ENCODE measurements at places on chromosomes 6 and 20.

DNA sequence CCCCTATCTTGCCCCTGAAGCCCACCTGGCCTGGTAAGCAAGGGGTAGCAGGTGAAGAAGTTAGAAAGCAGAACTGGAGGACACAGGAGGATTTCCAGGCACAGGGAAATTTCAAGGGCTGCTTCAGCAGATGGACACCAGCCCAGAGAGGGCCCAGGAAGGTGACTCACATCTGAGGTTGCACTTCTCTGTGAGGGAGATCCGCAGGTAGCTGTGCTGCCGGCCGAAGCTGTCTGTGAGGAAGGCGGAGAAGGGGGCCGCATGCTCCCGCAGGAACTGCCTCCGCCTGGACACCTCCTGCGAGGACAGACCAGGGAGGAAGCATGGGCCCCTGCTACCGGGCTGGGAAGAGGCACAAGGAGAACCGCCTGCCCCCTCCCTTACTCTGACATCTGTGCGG is 7.1 kb downstream of the MOCS1 start:
- DNase-seq, result no peak

GRCh38 chr20:53921443-53921973 is 148.9 kb downstream of the BCAS1 start:
- no peak for DNase-seq

DNA sequence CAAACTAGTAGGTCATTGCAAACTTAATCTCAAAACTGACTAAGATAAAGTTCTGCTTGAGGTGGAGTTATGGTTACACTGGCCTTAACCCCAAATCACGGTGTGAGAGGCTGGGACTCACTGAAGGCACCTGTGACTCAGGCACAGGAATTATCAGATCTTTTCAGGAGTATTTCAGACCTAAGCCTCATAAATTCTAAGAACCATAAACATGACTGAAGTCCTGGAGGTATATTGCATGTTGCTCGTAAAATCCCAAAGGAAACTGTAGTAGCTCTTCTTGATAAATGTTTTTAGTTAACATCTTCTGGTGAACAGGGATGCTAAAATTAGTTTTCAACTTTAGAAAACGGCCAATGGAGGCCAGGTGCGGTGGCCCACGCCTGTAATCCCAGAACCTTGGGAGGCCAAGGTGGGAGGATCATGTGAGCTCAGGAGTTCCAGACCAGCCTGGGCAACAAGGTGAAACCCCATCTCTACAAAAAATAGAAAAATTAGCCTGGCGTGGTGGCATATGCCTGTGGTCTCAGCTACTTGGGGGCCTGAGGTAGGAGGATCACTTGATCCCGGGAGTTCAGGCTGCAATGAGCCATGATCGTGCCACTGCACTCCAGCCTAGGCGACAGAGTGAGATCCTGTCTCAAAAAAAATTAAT is 36.5 kb downstream of the DZANK1 start:
- DNase-seq, result no peak

DNA sequence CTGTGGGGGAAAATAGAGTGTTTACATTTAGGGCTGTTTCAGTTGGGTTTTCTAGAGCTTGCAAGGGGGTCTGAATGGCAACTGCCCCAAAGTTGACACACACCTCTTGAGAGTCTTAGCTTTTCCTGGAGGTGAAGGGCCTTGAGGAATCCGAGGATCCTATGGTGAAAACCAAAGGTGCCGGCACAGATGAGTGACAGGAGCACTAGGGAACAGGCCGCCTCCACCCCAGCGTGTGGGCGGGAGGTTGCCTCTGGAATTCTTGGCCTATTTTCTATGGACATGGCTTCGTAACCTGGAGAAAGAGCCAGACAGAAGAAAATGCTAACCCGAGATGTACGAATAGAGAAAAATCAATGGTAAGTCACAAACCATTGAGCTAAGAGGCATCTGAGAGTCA is 283.2 kb upstream of the FOXQ1 start:
- DNase-seq, result no peak

DNA sequence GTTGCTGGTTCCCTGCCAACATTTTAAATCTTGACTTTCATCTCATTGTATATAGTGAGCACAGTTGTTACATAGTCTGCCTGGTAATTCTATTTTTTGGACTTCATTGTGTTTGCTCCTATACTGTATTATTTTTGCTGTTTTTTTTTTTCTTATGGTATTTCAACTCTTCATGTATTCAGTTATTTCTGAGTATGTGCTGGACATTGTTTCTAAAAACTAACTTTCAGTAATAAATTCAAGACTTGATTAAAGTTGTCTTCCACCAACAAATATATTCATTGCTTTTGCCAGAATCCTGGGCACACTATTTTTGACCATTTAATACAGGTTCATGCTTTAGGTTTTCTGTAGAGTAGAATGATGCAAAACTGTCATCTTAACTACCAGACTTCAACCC is 698.3 kb downstream of the MAFB start:
- no peak for DNase-seq

- no peak for DNase-seq
Observed at GRCh38 chr20:63395723-63396122, 34.6 kb upstream of the CHRNA4 start.

DNA sequence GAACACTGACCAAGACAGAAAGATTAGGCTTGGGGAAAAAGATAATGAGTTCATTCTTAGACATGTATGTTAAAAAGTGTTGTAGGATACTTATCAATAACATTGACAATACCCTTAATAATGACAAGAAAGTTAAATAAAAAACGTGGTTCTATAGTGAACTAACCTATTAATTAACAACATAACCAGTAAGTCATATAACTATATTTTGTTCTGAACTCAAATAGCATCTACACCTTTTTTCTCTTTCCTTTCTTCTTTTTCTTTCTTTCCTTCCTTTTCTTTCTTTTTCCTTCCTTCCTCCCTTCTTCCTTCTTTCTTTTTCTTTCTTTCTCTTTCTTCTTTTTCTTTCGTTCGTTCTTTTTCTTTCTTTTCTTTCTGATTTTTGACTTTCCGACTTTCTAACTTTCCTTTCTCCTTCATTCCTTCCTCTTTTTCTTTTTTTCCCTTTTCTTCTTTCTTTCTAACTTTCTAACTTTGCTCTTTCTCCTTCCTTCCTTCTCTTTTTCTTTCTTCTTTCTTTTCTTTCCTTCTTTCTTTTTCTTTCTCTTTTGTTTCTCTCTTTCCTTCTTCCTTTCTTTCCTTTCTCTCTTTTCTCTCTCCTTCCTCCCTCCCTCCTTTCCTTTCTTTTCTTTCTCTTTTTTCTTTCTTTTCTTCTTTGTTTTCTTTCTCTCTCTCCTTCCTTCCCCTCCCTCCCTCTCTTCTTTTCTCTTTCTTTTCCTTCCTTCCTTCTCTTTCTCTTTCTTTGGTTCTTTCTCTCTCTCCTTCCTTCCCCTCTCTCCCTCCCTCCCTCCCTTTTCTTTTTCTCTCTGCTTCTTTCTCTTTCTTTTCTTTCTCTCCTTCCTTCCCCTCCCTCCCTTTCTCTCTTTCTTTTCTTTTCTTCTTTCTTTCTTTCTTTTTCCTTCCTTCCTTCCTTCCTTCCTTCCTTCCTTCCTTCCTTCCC is 24.6 kb downstream of the PRSS35 start:
- DNase-seq, result no peak

DNA sequence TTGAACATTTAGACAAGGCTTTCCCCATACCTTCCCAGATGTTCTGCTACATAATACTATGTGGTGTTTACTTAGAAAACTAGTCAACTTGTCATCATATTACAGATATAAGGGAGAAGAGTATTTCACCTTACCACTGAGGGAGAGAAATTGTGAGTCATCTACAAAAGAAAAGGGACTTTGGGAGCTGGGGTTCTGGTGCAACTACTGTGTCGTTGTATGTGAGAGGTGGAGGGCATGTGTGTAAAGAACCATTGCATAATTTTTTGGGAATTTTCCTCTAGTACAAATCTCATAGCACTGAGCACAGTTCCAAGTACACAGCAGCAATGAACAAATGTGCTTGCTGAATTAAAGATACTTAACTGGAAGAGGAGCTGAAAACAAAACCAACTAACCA is 665.6 kb downstream of the DHX35 start:
- DNase-seq, result no peak

DNA sequence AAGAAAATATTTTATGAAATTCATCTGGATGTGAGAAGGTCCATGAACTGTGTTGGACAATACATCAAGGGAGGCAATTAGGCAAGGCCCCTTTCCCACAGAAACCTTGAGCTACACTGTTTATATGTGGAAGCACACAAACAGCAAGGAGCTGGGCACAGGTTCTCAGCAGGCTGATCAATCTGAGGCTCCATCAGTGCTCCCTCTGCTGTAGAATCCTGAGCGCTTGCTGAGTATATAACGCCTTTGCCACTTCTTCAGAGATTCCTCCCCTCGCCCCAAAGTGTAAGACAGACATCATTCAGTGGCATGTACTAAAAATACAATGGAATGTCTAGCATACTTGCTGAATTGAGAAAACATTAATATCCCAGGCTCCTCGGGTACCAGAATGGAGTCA is 146.9 kb downstream of the PRKN start:
- DNase-seq, result no peak

DNA sequence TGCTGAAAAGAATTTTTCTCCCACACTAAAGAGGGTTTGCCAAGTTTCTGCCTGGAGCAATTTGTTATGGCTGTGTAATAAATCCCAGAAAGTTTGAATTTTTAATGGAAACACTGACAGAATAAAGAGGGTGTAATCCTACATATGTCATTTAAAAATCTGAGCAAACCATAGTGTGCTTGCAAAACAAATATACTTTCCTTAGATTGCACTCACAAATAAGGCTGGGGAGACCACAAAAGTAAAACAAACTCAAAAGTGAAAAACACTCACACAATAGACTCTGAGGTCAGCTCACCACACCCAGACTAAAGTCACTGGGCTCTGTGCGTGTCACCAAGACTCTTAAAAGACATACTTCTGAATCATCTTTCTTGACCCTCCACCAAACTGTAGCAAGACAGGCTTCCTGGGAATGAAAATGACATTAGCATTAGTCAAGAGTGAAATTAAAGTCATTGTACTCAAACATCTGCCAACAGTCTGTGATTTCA is 4.8 kb upstream of the ATXN1 start:
- DNase-seq, result no peak
